ENCODE measurements at places on chromosomes 2 and 18. TPM values are rescaled to one million over a fixed set of nuclear protein-coding genes. Genes with fewer than 3 reads are reported as not detected.

- peak; percentile 63 for DNase-seq
Measured at GRCh38 chr18:79597831-79598632, 81.6 kb upstream of the CTDP1 start.

DNA sequence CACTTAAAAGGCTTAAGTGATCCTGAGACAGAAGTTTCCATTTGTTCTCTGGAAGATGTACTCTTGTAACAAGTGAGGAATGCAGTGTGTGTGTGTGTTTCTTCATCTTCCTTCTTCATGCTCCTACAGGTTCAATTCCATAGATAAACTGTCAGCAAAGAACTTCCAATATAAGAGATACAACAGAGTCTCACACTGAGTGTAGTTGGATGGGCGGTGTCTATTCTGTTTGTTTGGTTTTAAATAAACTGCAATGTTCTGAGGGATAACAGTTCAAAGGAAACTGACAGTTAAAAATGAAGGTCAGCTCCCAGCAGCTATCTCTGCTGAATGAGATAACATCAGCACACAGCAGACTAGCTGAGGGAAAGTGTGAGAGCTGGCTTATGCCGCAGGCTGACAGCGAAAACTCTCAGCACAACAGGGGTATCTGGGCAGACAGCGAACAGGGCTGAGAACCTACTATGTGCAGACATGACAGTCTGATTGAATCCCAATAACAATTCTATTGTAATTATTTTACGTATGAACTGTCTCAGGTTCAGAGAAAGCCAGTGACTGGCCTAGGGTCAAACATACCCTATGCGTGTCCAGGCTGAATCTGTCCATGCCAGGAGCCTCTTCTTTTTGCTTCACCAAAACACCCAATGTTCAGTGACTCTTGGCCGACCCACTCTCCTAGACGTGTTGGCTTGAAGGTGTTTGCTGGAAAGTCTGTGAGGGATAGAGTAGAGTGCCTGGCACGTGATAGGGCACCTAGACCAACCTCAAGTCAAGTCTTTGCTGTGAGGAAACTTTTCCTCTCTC lies 201.9 kb upstream of the TRIB2 start:
- no peak for DNase-seq

GRCh38 chr2:145728511-145728910 lies 1208.6 kb upstream of the ZEB2 start:
- DNase-seq = no peak

DNA sequence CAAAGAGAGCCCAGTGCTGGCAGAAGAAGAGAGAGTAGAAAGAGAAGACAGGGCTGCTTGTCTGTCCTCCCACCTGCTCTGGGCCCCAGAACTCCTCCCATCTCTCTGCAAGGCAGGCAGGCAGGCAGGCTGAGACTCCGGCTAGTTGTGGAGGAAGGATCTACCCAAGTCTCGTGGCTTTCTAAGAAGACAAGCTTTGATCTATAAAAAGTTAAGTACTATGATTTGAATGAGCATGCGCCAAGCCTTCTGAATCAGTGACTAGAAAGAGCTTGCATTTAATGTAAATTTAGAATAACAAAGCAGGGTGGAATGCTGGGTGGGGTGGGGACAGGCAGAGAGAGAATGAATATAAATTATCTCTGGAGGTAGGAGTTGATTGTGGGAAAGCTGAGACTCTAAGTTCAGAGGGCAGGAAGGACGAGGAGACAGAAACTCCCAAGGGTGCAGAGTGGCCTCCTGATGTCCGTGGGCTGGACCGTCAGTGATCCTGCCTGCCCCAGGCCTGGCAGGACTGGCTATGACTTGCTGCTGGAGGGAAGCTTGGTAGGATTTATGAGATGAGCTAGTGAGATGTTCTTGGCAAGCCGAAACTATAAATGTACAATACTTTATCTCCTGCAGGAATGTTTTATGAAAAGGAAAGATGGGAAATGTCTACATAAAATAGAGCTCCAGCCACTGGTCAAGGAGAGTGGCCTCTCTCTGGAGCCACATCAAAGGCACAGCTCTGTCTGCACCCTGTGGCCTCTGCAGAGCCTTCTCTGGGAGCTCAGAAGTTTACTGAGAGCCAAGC lies 447.5 kb downstream of the TNS1 start:
- DNase-seq = no peak

DNA sequence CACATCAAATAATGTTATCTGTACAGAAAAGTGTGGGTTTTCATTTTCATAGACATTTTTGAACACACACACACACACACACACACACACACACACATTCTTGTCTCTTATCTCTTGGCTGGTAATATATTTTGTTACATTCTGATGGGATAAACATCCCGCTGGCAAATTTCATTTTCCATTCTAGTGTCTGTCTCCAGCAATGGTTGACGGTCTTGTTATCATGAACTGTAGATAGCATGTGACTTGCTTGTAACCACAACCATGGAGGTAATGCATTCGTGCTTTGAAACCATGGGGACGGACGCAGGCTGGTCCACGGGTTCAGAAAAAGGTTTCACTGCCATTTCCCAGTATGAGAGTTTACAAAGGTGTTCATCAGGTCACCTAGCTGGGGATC lies 156.4 kb downstream of the PPP1R1C start:
- no peak for DNase-seq

DNA sequence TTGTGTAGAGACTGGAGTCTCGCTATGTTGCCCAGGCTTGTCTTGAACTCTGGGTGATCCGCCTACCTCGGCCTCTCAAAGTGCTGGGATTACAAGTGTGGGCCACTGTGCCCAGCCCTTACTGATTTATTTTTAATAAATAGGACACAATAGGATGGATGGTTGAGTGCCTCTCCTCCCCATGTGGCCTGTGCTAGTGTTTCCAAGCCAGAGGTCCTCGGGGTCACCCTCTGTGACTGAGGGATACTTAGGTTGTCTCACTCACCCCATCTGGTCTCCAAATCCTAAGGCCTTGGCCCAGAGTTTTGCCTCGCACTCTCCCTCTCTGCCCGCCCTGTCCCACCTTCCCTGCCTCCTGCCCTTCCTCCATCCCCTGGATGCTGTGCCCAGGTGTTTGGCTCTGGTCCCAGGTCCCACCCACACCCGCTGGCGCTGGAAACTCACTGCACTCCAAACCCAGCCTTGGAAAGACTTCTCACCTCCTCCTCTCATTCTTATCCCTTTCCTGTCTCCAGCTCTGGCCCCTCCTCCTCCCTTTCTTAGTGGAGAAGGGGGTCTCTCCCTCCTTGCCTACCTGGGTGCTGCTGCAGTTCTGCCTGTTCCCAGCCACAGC lies 4.7 kb upstream of the ECEL1 start:
- DNase-seq = no peak

DNA sequence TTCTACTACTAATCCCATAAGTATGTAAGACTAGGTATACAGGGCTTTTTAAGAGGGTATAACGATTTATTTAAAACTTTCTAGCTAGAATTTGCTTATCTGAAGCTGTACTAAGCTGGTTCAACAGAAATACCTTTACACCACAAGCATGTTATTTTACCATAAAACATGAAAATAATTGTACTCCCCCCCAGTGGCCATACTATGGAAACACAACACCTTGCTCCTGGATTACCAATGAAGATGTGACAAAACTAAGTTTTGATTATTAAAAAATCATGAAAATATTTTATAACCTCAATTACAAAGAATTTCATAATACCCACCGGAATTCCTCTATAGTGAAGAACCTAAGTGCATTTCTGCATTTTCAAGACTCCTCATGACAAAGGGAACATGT lies 27.3 kb downstream of the LPIN2 start:
- no peak for DNase-seq

NLRC4 gene
- 15.3 TPM for total RNA-seq

DUSP2 gene
- 4.4 TPM for total RNA-seq

MEP1B gene
- total RNA-seq = not detected

DNA sequence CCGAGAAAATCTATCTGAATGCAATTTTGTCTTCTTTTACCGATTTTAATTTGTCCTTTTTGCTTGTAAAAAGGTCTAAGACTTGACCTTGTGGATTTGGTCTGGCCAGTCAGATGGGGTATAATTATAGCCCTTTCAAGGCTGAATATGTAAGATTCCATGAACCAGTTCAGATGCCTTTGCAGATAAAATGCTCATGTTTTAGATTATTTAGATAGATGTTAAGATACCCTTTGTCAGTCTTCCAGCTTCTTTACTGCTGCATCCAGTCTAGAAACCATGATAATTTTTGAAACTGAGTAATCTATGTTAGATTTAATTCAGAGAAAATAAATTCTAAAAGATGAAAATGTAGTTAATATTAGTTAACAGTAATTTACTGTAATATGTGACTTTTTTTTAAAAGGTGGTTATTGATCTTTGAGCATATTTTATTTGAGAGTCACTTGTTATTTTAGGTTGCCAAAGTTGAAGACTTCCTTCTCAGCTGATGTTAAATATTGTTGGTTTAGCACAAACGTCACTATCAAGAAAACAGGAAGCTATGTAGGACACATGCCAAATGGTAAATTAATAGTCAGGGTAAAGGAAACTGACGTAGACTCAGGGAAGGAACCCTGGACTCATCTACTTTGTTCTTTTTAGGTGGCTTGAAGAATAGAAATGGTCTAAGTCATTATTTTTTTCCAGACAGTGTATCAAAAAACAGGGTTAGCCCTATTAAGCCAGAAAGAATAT lies 29.8 kb downstream of the BABAM2 start:
- DNase-seq = no peak

RMC1 gene
- total RNA-seq = 42.5 TPM

OSBPL1A gene
- total RNA-seq = 42.0 TPM

All from upper lobe of right lung (tissue), 1 donor.